Left cardiac atrium (tissue), 4 donors: ENCODE measurements at places on chromosomes 2 and 18. TPM values are rescaled to one million over a fixed set of nuclear protein-coding genes. Genes with fewer than 3 reads are reported as not detected.

- DNase-seq, result no peak
These were observed 102.5 kb downstream of the RBM43 start for GRCh38 chr2:151159109-151159662.

Gene ANTXR1
- 38.4 TPM for total RNA-seq

- no peak for DNase-seq
These were observed 9.2 kb downstream of the ACVR1 start for GRCh38 chr2:157866666-157867642.

DNA sequence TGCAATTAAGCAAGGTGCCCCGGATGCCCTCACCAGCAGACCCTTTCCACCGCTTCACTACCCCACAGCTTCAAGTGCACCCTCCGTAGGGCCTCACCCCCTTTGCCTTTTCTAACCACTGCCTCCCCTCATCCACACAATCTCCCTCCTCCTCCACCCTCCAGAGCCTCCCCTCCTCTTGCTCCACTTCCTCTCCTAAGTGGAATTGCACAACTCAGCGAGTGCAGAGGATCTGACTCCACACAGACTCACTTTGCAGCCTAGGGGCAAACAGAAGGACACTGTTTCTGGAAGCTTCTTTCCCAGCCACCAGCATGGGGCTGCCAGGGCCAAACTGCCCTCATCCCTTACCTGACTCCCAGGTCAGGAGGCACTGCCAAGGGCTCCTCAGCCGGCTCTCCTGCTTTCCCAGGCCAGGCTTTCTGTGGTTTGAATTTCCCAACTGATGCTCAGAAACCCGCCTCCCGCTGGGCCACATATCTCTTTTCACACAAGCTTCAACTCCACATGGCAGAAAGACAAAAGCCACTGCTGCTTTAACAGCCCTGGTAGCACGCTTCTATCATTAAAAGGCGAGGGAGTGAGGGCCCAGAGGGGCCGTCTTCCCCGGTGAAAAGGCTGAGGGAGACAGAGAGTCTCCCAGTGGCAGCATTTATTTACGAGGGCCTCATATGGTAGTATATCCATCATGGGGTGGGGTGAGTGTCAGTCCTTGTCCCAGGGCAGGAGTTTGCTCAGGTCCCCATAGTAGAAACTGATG, 74.7 kb upstream of the MGAT4A start:
- no peak for DNase-seq

DNA sequence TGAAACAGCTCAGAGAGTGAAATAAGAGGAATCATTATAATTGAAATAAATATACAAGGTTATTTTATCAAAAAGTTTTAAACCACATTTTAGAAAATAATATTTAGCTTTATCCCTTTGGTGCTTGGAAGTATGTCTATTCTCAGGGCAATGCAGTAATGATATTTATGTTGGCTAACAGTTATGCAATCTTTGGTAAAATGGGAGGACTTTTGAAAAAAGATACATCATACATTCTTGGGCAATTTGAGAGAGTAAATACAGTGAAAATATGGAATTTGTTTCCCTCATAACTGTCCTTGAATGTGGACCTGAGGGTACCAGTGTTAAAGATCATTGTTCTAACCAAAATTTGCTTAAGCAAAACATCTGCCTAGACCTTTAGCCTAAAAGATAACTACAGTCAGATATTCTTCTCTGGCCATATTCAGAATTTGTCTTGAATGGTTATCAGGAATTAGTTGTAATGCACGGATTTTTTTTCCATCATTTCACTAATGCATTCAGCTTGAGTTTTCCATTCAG, 137.2 kb downstream of the LRRTM1 start:
- DNase-seq, result no peak

GRCh38 chr2:234495251-234496054, 1.4 kb downstream of the ARL4C start:
- no peak for DNase-seq

- peak; percentile 58 for DNase-seq
These were observed 88.6 kb upstream of the EML6 start for GRCh38 chr2:54634564-54635511.

Gene RESP18
- total RNA-seq, result not detected

Gene TBR1
- total RNA-seq, result not detected

Gene GLI2
- 3.9 TPM for total RNA-seq

DNA sequence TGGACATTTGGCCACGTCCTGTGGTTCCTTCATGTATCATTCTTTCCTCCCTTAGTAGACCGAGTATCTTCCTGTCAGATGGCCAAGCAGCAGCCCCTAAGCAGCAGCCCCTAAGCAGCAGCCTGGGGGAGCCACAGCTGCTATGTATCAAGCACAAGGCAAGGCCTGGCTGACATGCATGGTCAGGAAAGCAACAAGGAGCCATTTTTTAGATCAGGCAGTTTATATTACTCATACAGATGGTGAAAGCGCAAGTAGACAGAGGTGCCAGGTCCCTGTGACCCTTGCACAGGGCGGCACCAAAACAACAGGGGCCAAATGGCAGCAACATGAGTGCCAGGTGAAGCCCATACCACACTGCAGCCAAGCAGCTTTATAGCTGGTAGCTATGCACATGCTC, 22.1 kb downstream of the CHCHD5 start:
- no peak for DNase-seq

GRCh38 chr2:190119257-190119656, 56.7 kb upstream of the MSTN start:
- peak; percentile 55 for DNase-seq

Gene GPR45
- not detected for total RNA-seq

- DNase-seq, result no peak
These were observed 44.2 kb downstream of the MRPS9 start for GRCh38 chr2:105082107-105082506.

GRCh38 chr2:29219374-29219773, 104.2 kb downstream of the CLIP4 start:
- no peak for DNase-seq

DNA sequence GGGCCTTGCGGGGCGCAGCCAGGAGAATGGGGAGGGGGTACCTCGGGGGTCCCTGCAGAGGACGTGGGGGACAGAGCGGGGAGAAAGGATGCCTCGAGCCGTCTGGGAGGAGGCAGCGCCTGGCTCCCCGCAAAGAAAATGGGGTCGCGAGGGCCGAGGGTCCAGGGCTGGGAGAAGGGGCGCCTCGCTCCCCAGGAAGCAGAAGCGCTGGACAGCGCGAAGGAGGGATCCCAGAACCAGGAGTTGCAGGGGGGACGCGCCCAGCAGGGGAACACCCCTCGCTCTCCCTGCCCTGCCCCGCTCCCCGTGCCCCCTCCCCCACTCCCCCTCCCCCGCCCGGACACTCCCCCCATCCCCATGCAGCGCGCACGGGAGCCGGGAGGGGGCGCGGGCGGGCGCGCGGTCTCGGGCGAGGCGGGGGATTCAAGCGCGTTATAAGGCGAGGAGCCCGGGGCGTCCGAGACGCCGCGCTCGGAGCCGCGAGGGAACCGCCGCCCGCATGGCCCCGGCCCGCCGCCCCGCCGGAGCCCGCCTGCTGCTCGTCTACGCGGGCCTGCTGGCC, at the start of gene ERFE:
Gene ERFE (plus strand): TSS at position 462 of the 562 bp plus-strand sequence. CDS start 38 bp downstream, at position 500.
- DNase-seq, result peak; percentile 38

Gene AOX1
- total RNA-seq, result 16.6 TPM

DNA sequence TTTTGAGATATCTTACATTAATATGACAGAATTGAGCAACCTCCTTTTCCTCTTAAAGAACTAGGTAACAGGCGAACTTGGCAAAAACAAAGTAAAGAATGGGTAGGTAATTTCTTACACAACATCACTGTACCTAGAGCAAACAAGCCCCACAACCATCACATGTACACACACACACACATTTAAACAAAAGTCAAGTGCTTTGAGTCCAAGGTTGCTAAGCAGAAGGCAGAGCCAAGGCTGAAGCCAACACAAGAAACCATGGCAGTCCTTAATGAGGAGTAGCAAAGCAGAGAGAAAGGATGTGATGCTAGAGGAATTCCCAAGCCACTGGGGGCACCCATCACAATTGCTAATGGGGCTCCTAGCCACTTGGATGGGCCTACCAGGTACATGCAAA, 164.1 kb downstream of the PAX3 start:
- no peak for DNase-seq

DNA sequence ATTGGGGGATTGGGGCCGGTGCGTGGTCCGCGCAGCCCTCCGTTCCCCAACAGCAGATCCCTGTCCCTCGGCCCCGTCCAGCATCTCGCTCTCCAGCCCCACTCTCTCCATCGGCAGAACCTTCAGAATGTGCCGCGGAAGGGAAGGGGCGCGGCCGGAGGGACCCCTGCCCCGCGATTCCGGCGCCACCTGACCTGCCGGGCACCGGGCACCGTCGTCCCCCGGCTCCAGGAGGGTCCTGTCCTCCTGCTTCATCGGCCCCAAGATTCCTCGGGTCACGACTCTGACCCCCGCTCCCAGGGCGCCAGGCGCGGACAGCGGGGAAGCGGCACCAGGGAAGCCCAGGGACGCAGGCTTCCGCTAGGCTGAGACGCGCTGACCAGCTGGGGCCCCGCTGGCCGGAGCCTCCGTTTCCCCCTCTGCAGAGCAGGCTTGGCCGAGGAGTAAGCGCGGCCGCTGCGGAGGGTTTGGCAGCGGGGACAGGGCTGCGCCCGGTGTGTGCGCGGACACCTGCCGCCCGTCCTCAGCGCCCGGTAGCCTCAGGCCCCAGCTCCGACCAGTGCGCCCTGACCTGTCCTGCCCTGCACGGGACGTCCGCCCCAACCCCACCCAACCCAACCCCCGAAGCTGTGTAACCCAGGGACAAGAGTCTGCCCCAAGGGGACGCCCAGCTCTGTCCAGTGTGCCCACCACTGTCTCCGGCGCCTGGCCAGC, 16.8 kb upstream of the BOK start:
- DNase-seq, result no peak

Gene BMP10
- total RNA-seq, result 0.27 TPM

Gene NEU4
- total RNA-seq, result 0.38 TPM

DNA sequence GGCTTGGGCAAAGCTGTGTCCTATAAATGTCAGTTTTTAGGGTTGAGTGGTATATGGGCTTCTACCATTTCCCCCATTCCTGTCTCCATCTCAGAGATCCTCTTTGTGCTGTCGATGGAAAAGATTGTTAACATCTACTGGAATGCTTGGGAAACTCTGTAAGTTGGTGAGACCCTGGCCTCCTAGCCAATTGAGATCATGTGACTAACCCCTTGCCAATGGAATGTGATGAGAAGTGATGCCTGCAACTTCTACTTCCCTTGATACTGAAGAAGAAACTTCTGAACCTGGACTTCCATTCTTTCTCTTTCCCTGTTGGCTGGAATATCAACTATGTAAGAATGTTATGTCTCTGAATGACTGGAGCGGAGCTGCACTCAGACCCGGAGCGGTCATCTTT, 14.5 kb downstream of the SLC39A10 start:
- DNase-seq, result no peak

DNA sequence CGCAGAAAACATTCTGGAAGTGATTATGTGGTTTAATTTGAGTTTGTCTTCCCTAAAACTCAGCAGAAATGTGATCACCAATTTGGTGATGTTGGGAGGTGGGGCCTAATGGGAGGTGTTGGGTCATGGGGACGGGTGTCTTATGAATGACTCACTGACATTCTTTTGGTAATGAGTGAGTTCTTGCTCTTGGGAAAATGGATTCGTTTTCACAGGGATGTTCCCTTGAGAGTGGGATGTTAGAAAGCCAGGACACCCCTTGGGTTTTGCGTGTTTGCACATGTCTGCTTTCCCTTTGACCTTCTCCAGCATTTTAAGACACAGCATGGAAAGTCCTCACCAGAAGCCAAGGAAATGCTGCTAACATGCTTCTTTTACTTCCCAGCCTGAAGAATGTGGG, 321.5 kb upstream of the NT5C1B start:
- no peak for DNase-seq

Gene FAM124B
- total RNA-seq, result 2.7 TPM

GRCh38 chr2:226048611-226049010, 649.1 kb downstream of the NYAP2 start:
- no peak for DNase-seq

Gene SLC38A11
- total RNA-seq, result 0.42 TPM

DNA sequence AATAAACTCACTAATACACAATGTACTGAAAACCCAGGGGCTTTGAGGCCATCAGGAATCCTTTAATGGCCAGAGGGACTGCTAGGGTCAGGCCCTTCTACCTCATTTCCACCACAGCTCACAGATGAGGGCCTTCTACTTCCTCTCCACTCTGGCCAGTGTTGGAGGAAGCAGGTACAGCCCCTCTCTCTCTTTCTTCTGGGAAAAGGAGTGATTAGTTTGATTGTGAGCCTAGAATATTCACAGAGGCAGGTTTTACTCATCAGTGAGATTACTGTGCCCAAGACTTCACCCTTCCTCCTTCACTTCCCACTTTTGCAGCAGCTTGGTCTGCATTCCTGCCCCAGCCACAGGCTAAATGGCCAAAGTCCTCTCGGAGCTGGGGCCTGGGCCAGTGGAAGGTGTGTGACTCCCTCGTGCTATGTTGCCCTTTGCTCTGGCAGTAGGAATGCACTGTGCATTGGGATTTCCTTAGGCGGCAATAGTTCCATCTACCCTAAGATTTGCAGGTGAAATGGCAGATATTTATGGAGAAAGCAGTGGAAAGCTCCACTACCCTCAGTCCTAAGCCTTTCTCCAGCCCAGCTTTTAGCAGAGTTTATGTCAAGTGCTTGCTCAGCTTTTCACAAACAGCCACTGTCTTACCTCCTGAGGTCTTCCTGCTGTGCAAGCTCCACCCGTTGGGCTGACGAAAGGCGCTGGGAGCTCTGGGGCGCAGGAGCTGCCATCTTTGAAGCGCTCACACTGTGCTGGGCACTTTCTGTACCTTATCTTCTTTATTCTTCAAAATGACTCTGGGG, 36.2 kb upstream of the YES1 start:
- DNase-seq, result no peak

GRCh38 chr2:188765522-188766470, 208.4 kb upstream of the COL3A1 start:
- DNase-seq, result peak; percentile 20

Gene CNGA3
- total RNA-seq, result not detected

DNA sequence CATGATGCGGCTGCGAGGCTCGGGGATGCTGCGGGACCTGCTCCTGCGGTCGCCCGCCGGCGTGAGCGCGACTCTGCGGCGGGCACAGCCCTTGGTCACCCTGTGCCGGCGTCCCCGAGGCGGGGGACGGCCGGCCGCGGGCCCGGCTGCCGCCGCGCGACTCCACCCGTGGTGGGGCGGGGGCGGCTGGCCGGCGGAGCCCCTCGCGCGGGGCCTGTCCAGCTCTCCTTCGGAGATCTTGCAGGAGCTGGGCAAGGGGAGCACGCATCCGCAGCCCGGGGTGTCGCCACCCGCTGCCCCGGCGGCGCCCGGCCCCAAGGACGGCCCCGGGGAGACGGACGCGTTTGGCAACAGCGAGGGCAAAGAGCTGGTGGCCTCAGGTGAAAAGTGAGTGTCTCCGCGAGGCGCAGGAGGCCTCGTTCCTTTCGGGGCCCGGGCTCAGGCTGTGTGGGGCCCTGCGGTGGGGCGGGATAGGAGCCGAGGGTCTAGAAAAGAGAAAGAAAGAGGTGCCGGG, 520 bp downstream of the GLS start:
- DNase-seq, result no peak

DNA sequence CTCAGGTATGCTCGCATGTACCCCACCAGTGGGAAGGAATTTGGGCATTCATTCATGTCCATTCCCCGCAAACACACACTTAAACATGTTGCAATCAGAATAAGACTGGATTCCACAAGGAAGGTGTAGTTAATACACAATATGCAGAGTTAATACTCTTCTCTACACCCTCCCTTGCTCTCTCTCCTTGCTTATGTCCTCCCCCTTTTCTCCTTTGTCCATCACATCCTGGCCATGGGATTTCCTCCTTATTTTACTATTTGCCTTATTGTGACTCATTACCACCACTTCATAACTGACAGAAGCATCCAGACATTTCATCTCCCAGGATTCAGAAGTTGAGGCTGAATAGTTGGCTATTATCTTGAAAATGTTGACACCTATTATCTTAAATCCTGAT, 473.8 kb upstream of the SPHKAP start:
- DNase-seq, result no peak

Gene LBH
- 19.1 TPM for total RNA-seq
